ENCODE measurements at places on chromosomes 7 and 10.

- no peak for DNase-seq
Measured at GRCh38 chr10:24554036-24554435, 169.7 kb downstream of the ARHGAP21 start.

- DNase-seq = no peak
Measured at GRCh38 chr7:139047970-139048369, 12.1 kb upstream of the ZC3HAV1L start.

DNA sequence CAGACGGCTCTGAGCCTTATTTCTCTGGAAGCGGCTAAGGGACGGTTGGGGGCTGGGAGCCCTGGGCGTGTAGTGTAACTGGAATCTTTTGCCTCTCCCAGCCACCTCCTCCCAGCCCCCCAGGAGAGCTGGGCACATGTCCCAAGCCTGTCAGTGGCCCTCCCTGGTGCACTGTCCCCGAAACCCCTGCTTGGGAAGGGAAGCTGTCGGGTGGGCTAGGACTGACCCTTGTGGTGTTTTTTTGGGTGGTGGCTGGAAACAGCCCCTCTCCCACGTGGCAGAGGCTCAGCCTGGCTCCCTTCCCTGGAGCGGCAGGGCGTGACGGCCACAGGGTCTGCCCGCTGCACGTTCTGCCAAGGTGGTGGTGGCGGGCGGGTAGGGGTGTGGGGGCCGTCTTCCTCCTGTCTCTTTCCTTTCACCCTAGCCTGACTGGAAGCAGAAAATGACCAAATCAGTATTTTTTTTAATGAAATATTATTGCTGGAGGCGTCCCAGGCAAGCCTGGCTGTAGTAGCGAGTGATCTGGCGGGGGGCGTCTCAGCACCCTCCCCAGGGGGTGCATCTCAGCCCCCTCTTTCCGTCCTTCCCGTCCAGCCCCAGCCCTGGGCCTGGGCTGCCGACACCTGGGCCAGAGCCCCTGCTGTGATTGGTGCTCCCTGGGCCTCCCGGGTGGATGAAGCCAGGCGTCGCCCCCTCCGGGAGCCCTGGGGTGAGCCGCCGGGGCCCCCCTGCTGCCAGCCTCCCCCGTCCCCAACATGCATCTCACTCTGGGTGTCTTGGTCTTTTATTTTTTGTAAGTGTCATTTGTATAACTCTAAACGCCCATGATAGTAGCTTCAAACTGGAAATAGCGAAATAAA is 175.5 kb downstream of the RNF216 start:
- no peak for DNase-seq

- DNase-seq = no peak
Measured at GRCh38 chr7:26916336-26916735, 51.9 kb upstream of the SKAP2 start.

GRCh38 chr10:67861750-67862432 is 22.6 kb upstream of the SIRT1 start:
- DNase-seq = no peak

DNA sequence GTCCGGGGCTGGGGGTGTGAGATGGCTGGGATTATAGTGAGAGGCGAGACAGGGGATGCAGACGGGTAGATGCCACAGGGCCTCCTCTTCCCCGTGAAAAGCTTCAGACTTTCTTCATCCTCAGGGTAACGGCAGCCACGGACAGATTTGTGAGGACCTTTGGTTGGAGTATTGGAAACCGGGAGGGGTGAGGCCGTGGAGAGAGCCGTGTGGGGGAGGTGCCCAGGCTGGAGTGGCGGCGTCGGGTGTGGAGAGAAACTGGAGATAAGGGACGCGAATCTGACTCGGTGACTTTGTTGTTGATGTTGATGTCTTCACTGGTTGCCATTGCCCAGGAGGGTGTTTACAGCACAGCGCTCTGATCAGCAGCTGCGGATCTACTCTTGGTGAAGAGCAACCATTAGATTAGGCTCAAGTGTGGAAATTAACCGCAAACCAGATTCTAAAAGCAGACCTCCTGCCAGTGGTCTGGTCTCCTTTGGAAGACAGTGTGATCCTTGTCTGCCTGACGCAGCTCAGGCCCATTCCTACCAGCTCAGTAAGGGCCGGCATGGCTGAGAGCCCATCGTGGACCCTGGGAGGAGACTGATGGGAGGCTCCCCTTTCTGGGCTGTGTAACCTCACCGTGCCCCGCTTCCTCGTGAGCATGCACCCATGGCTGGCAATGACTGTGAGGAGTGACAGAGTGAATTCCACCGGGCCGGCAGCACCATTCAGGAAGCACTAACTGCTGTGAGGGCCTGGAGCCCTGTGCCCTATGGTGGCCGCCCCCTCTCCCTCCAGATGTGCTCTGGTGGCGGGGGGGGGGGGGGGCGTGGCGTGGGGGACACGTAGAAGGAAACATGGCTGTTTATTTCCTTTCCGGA is 90.3 kb downstream of the INPP5A start:
- DNase-seq = no peak

DNA sequence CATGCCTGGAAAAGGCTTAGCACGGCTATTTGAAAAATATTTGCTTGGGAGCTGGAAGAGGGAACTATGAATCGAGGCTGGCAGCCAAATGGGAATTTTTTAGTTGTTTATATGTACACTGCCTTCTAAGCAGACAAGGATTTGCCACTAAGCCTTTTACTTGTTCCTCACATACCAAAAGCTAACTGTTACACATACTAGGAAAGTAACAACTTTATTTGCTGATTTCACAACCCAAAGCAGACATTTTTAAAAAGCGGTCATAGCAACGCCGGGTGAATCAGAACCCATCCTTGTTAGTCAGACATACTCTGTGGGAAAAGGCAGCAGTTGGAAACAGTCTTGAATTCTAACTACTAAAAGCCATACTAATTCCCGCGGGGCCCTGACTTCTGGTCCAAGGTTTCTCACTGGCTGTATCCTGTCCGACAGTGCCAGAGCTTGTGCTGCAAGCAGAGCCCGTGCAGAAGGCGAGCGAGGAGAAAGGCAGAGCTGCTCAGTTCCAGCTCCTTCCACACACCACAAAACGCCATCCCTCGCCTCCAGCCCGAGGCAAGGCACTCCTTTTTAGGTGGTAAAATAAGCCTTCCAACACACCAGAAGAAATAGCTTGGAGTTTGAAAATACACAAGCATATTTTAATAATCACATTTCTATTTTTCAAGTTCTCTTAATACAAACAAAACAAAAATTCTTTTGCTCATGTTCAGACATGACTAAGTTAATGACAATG is 89.2 kb downstream of the RNF216 start:
- no peak for DNase-seq

DNA sequence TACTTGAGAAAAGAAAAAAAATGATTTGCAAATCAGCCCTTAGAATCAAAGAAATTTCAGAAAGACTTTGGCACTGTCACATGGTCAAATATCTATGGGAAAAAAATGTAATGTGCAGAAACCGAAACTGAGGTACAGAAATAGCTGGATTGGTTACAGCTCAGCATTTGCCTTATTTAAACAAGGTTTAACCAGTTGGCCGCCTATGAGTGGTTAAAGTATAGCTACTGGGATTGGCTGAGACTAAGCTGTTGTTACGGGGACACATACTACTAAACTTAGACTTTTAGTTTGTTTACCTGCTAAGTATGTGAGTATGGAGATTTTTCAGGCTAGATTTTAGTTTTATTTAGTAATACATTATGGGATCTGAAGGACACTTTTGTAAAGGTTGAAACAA is 38.6 kb downstream of the SFTPD start:
- DNase-seq = no peak

- DNase-seq = no peak
Measured at GRCh38 chr7:132295175-132295574, 281.1 kb downstream of the PLXNA4 start.

DNA sequence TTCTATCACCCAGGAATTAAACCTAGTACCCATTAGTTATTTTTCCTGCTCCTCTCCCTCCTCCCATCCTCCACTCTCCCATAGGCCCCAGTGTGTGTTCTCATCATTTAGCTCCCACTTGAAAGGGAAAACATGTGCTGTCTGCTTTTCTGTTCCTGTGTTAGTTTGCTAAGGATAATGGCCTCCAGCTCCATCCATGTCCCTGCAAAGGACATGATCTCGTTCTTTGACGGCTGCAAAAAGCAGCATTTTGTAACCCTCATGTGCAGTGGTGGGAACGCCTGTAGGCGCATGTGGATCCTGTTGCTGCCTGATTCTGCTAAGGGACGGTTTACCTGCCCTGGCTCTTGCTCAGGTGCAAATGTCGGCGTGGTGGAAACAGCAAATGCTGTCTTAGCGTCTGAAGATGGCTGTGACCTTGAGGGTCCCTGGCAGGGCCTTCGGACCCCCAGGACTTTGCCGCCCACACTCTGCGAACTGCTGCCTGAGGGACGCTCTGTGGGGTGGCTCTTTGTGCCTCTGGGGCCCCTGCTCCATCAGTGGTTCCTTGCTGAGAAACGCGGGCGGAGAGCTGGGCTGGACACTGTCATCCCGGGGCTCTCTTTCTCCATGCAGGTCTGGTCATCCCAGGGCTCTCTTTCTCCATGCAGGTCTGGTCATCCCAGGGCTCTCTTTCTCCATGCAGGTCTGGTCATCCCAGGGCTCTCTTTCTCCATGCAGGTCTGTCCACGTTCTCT is 5.6 kb upstream of the MTG1 start:
- DNase-seq = no peak

DNA sequence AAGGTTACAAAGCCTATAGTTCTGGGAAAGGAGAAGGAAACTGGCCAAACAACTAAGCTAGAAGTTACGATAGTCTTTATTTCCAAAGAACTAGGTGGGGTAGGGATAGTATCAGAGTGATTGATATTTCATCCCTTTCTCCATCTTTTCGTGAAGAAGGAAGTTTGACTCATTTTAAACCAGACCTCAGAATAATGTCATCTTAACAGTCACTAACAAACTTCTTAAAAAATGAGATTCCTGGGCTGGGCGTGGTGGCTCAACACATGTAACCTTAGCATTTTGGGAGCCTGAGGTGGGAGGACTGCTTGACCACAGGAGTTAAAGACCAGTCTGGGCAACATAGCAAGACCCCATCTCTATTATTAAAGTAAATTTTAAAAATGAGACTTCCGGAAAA is 69.4 kb downstream of the ARL4A start:
- DNase-seq = no peak

DNA sequence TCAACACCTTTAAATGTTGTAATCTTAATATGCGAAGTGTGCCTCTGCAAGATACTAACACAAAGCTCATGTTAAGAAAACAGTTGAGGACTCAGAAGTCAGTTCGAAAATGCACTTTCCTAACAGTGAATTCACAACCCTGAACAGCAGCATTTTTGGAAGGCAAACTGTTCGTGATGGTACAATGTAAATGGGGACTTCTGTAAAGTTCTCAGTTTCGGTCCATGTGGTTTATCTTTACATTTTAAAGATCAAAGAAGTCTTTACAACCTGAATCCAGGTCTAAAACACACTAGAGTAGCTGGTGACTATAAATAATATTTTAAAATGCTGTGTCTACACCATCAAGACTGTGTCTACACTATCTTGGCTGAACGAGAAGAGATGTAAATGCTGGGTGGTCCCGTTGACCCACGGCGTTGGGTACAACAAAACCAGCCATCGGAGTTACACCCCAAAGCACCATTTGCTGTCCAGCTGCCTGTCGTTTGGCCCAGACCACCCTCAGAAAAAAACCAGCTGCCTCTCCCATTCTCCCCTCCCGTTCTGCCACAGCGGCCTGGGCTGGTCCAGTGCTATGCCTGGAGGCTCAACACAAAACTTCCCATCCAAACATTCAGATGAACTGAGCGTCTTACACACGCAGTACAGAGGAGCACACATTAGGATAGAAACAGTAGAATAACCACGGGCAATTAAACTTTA is 42.9 kb downstream of the MKI67 start:
- DNase-seq = no peak

GRCh38 chr10:11757454-11757820 is 15.3 kb downstream of the ECHDC3 start:
- peak; percentile 87 for DNase-seq

DNA sequence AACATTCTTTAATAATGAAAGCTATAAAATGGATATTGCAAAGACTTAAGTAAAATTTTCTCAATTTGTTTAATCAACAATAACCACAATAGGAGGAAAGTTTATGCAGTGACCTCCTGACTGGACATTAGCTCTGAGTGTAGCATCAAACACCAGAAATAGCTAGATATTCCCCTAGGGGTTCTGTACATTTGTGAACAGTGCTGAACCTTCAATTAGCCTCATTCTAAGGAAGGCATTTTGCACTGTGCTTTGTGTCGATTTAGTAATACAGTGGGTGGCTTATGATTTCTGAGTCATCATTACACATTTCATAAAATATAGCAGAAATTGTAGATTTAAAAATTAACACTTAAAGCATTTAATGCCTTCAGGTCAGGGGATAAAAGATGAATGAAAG is 367.3 kb upstream of the PCDH15 start:
- no peak for DNase-seq

- no peak for DNase-seq
Measured at GRCh38 chr7:142500366-142500765, 242.5 kb upstream of the PRSS58 start.

GRCh38 chr7:66055321-66055956 is 20.2 kb upstream of the ASL start:
- no peak for DNase-seq
